GM12878 (cell line): ENCODE measurements at places on chromosomes 16 and 17. TPM values are rescaled to one million over a fixed set of nuclear protein-coding genes. Genes with fewer than 3 reads are reported as not detected.

- no peak for DNase-seq
These were observed at the start of gene PRKCB for GRCh38 chr16:23835390-23836077. Gene PRKCB (plus strand): TSS chr16:23835983.

DNA sequence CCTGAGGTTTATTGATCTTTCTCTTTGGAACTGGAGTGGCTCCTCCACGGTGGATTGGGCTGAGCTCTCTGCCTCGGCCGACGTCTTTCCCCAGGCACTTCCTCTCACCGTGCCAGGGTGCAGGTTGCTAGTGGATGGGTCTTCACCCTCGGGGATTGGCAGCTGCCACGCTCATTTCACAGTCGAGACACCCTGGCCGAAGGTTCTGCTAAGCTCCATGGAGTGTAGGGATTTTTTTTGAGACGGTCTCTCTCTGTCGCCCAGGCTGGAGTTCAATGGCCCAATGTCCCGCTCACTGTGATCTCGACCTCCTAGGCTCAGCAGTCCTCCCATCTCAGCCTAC is 280.8 kb downstream of the SEC14L1 start:
- no peak for DNase-seq

DNA sequence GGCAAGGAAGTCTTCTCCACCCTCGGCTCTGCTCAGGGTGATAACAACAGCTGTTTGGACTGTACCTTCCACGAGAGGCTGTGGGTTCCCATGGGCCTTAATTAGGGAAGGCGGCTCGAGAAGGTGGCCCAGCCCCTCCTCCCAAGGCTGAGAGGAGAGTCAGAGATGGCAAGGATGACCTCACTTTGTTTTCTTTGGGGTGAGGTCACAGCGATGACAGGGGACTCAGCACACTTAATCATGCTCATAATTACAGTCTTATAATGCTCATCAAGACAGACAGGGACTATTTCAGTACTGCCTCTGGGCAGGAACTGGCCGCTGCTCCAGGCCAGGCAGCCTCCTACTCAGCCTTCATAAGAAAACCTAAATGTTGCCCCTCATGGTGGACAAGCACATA is 19.7 kb downstream of the WFDC1 start:
- DNase-seq = no peak

DNA sequence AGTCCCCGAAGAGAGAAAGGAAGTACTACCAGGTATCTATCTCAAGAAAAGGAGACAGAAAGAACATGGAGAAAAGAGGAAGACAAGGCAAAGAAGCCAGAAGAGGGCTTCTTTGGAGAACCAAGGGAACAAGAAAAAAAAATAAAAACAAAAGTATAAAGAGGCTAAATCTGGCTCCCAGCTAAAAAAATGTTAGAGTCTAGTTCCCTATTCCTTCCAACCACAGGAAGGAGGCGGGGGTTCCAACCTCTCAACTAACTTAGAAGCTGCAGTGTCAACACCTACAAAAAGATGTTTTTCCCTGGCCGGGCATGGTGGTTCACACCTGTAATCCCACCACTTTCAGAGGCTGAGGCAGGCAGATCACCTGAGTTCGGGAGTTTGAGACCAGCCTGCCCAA is 13.4 kb downstream of the UTP6 start:
- no peak for DNase-seq

- no peak for DNase-seq
These were observed 107.9 kb downstream of the HAPSTR1 start for GRCh38 chr16:9199311-9199710.

- DNase-seq = no peak
These were observed 43.9 kb upstream of the TNRC6C start for GRCh38 chr17:77914385-77915254.

DNA sequence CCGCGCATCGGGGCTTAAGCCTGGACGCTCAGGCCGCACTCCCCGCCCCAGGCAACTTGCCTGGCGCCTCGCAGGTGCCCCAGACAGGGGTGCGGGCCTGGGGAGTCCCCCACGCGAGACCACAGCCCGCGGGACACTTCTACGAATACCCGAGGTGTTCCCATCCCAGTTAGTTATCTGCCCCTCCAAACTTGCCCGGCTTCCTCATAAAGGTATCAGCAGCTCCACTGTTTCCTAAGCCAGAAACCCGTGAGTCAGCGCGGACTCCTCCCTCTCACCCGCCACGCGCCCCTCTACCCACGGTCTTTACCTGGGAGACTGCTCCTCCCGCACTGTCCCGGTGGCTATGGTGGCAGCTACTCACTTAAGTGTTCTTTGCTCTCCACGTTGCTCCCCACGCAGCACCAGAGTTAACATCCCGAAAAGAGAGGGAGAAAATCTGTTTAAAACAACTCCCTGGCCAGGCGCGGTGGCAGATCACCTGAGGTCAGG is 1.0 kb upstream of the CREBBP start:
- no peak for DNase-seq

GRCh38 chr17:10031127-10031526 is 126.1 kb upstream of the RCVRN start:
- no peak for DNase-seq

DNA sequence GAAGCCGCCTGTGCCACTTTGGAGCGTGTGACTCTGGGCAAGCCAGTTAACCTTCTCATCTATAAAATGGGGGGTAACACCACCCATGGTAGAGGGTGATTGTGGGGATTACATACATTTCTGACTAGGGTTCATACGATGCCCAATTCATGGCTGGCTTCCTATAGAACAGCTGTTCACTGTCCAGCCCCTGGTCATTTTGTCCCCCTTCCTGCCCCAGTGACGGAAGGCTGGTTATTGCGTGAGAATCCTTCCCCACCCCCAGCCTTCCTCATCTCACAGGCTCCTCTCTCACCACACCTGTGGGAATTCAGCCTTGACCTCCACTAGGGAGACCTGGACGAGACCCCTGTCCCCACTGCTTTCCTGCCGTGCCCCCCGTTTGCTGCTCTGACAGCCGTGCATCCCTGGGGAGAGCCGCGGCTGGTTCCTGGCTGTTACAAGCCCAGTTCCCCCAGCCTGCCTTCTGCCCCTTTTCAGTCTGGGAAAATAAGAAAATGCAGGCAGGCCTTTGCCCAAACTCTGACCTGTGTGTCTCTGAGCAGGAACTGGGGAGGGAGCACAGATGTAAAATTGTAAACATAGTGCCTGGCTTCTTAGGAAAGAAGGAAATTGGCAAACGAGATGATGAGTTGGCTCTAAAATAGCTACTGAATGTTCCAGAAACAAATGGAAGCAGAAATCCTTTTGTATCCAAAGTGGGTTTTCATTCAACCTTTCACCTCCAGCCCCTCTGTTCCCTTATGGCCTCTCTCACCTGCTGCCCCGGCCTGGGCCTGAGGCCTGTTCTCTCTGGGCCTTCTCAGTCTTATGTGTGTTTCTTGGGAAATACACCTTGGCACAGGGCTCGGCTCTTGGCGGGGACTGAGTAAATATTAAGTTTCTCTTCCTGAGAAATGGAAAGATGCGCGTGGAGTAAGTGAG is 67.3 kb downstream of the OR1D5 start:
- DNase-seq = no peak

GRCh38 chr17:41184480-41184961 is at the start of gene KRTAP4-1:
Gene KRTAP4-1 (minus strand): TSS chr17:41184911. CDS start chr17:41184854, 57 bp downstream.
- DNase-seq = no peak

GRCh38 chr16:7408700-7409365 is 76.2 kb downstream of the RBFOX1 start:
- DNase-seq = no peak

GRCh38 chr16:72142476-72142875 is 29.5 kb downstream of the PMFBP1 start:
- no peak for DNase-seq

DNA sequence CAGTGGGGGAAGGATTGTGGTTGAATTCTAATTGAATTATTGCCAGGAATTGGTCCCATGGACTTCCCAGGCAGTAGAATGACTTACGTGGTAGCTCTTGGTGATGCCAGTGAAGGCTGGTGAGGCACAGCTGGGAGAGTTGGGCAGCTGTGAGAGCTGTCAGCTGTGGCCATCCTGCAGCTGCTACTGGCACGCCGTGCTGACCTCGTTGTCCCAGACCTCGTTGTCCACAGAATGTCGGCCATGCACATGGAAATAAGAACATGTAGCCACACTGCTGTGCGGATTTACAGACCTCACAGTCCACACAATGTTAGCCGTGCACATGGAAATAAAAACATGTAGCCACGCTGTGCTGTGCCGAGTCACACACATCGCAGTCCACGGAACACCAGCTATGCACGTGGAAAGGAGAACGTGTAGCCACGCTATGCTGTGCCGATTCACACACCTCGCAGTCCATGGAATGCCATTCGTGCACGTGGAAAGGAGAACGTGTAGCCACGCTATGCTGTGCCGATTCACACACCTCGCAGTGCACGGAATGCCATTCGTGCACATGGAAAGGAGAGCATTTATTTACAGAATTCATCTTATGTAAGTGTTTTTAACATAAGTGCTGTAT is 59.2 kb downstream of the BANP start:
- no peak for DNase-seq

BEAN1 gene
- not detected in 2 replicates for polyA plus RNA-seq

TEKT1 gene
- not detected in 2 replicates for polyA plus RNA-seq

KRTAP4-1 gene
- polyA plus RNA-seq = not detected in 2 replicates

DNAAF1 gene
- not detected in 2 replicates for polyA plus RNA-seq

NPIPA5 gene
- 0.94 and 2.7 TPM in 2 replicates for polyA plus RNA-seq

ZNF629 gene
- polyA plus RNA-seq = 0.14 and 0.62 TPM in 2 replicates
